Activated CD4-positive, alpha-beta T cell treated with anti-CD3 and anti-CD28 coated beads, Interleukin-2, amount 50 U/mL, for 48 hours (primary cell): ENCODE measurements at places on chromosomes 16 and 17.

DNA sequence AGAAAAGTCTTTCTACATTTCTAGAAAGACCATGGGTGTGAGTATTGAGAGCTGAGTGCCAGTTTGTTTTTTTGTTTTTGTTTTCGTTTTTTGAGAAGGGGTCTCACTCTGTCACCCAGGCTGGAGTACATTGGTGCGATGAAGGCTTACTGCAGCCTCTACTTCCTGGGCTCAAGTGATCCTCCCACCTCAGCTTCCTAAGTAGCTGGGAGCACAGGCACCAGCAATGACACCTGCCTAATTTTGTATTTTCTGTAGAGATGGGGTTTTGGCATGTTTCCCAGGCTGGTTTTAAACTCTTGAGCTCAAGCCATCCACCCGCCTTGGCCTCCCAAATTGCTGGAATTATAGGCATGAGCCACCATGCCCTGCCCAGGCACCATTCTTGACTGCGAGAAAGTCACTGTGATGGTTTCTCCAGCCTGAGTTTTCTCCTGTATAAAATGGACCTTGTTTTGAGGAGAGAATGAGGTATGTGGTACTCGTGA lies 673.8 kb downstream of the MAF start:
- no peak for DNase-seq

DNA sequence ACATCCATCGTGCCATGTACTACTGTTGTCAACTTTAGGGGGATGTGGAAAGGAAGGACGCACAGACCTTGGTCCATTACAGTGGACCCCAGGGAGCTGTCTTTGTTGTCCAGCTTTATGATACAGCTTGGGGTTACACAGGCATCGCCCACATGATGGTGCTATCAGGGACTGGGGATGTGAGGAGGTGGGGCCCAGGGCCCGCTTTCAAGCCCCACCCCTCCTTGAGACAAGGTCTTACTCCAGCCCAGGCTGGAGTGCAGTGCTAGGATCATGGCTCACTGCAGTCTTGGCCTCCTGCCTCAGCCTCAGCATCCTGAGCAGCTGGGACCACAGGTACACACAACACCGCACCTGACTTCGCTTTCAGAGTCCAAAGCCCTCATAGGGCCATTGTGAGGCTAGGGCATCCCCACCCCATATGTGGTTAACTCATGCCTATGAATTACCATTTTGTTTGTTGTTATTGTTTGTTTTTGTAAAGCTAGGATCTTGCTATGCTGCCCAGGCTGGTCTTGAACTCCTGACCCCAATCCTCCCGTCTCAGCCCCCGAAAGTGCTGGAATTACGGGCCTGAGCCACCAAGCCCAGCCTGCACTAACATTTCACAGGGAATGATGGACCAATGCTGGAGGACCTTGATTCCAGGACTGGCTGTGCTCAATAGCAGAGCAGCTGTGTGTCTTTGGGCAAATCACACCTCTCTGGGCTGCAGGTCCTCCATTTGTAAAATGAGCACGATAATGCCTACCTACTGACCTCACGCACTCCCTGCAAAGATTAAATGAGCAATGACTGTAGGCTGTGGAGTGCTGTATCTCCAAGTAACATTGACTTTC lies 17.2 kb downstream of the ST3GAL2 start:
- DNase-seq = no peak

DNA sequence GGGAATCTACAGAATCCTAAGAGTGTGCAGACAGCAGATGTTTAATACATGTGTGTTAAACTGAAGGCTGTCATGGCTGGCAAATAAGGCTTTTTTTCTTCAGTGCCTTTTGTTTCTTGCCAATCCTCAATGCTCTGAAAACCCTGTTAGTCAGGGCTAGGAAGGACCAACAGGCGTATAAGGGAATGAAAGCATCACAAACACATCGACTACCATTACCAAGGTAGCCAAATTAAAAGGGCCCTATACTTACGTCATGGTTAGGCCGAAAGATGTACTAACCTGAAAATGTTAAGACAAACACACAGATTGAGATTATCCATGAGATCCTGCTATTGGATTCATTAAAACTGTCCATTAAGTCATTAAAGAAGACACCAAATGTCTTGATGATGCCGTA lies 13.1 kb downstream of the SLC16A6 start:
- DNase-seq = no peak

DNA sequence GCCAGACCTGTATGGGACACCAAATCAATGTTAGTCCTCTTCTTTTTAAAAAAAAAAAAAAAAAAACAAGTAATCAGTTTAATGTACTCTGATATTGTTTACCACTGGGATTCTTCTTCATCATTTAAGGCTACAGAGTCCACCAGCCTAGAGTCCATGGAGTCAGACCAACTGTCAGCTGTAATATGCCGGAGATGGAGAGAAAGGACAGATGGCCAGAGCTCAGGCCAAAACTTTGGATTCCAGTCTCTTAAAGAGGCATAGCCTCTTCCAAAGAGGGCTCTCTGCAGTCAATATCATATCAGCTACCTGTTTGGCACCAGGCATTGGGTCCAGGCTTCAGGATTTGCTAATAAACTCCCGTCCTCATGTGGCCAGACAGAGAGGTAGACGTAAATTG lies 469.6 kb upstream of the HSBP1 start:
- no peak for DNase-seq

DNA sequence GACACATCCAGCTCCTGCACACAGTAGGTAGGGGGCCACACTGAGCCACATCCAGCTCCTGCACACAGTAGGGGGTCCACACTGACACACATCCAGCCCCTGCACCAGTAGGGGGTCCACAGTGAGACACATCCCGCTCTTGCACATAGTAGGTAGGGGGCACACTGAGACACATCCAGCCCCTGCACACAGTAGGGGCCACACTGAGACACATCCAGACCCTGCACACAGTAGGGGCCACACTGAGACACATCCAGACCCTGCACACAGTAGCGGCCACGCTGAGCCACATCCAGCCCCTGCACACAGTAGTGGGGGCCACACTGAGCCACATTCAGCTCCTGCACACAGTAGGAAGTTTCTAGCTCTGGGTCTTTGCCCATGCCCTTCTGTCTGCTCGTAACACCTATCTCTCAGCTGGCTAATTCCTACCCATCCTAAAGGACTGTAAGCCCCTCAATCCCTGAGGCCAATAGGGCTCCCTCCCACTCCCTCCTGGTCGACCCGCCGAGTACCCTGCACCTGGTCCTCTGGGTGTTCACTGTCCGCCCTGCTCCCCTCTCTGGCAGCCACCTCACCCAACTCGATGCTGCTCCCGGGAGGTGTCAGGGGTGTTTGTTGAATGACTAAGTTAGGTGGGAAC lies 9.4 kb upstream of the ATP2A3 start:
- DNase-seq = no peak

GRCh38 chr17:63405741-63406261 lies 40.3 kb downstream of the CYB561 start:
- DNase-seq = no peak
